ENCODE measurements at places on chromosomes 16 and 17.
A peak's percentile ranks its signal among the peaks of the same experiment; 100 is the strongest.

GRCh38 chr17:50218071-50218759 lies 16.8 kb upstream of the COL1A1 start:
- DNase-seq: no peak

GRCh38 chr17:81807210-81807719 lies 3.3 kb downstream of the GCGR start:
- DNase-seq: no peak

DNA sequence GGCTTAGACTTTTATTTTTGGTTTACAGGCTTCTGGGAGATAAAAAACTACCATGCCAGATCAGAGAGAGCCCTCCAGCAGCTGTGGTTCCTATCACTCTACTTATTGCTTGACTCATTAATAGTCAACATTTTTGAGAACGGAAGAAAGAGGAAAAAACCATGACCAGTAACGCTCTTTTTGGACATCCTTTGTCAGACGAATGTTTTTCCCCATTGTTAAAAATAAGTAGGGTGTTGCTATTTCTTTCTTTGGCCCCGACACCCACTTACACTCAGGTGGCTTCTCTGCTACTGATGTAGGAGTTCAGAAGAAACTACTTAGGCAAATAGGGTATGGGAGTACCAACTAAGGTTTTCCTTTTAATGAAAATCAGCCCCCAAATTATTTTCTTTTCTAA lies 27.5 kb downstream of the TVP23A start:
- DNase-seq: no peak

GRCh38 chr16:4915226-4915761 lies 21.7 kb downstream of the PPL start:
- no peak for DNase-seq

- no peak for DNase-seq
Measured at GRCh38 chr16:48734220-48734619, 124.2 kb upstream of the N4BP1 start.

DNA sequence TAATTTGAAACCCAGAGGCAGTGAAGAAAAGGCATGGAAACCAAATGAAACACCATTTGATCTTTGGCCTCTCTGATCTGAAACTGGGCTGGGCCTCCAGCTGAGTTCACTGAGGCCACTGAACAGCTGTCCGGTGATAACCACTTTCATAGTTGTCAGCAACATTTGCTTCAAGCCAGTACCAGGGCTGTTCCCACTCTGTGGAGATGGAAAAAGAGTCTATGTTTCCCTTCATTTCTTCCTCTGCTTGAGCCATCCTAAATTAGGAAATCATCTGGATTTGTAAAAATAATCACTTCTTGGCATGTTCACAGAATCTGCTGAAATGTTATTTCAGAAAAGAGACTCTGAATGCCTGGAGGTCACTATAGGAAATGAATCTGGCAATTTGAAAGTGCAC lies 119.3 kb downstream of the STX8 start:
- no peak for DNase-seq

GRCh38 chr17:73311781-73312641 lies at the start of gene CDC42EP4:
TSS of gene CDC42EP4 (minus strand) at chr17:73312001. CDS start at chr17:73286500, 25,501 bp downstream.
- DNase-seq: peak; percentile 96

DNA sequence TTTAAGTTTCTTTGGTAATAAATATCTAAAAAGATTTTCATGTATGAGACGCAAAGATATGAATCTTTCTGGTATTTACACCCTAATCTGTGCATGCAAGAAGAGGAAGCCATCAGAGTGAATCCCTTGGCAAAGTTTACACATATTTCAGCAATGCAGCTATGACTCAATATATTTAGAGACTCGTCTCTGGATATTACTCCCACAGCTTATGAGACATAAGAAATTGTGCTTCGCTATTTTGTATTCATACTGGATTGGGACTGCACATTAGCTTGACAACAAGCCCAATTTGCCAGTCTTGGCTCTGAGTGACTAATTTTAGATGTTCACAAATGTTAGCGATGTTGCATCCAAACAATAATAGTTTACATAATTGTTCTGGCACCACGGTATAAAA lies 532.0 kb downstream of the CDH11 start:
- DNase-seq: no peak

DNA sequence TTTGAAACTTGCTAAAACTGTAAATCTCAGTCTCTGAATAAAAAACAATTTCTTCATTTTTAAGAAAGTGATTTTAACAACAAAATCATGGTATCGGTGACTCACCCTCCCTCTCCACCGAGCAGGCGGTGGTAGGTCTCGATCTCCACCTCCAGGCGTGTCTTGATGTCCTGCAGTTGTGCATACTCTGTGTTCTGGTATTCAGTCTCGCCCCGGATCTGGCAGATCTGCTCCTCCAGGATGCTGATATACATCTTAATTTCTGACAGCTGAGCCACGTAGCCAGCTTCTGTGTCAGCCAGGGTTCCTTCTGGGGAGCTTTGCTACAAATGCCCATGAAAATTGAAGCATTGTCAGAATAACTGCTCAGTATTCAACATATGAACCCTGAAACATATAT lies 15.4 kb upstream of the KRT24 start:
- DNase-seq: no peak

GRCh38 chr17:33816842-33817617 lies 438.1 kb upstream of the CCL2 start:
- DNase-seq: no peak

GRCh38 chr17:39662551-39663339 lies 2.4 kb upstream of the TCAP start:
- DNase-seq: peak; percentile 41

DNA sequence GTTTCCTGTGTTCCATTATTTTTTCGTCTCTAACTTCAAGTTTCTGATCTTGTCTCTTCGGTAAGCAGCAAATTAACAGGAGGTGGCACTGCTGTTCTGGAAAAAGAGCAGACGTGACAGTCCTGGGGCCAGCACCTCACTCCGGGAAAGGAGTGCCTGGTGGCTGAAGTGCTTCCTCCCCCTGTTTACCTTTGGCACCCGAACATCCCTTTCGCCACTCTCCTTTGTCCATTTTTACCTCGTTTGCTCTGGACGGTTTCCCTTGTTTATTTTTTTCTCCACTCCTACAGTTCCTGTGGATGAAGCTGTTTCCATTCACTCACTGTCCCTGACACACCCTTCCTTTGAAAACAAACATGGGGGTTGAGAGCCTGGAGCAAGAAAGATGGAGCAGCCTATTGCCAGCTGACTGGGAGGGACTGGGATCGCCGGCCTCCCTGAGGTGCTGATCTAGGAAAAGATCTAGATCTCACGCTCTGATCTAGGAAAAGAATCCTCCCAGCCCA lies 12.6 kb downstream of the SAP30BP start:
- peak; percentile 79 for DNase-seq

DNA sequence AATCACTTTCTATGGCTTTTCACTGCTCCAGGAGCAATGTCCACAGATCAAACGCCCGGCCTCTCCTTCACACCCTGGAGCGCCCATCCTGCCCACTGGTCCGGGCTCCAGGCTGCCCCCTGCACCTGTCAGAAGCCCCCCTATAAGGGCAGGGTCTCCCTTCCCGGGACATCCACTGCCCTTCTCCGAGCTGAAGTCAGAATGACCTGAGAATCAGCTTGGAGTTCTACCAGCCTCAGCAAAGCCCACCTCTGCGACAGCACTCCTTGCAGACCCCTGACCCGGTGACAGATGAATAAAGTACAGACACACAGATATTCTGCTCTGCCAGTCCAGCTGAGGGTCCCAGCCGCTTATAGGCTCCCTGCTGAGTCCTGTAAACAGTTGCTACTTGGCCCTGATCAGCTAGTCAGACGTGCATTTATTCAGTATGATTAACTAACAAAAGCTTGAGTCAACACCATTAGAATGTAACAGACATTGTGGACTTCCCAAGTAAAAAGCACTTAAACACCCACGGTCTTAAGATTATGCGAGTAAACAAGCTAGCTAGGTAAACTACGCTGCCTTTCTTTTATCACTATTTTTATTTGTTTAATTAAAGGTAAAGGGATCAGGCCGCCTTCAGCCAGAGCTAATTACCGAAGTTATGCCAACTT lies 4.8 kb downstream of the SLC7A5 start:
- peak; percentile 44 for DNase-seq

GRCh38 chr17:31738996-31739699 lies 119.9 kb downstream of the COPRS start:
- DNase-seq: no peak

GRCh38 chr17:962670-963069 lies 16.9 kb downstream of the NXN start:
- no peak for DNase-seq

GRCh38 chr16:13931845-13932244 lies 11.9 kb downstream of the ERCC4 start:
- no peak for DNase-seq

GRCh38 chr16:81995651-81996050 lies 15.6 kb downstream of the SDR42E1 start:
- DNase-seq: no peak

DNA sequence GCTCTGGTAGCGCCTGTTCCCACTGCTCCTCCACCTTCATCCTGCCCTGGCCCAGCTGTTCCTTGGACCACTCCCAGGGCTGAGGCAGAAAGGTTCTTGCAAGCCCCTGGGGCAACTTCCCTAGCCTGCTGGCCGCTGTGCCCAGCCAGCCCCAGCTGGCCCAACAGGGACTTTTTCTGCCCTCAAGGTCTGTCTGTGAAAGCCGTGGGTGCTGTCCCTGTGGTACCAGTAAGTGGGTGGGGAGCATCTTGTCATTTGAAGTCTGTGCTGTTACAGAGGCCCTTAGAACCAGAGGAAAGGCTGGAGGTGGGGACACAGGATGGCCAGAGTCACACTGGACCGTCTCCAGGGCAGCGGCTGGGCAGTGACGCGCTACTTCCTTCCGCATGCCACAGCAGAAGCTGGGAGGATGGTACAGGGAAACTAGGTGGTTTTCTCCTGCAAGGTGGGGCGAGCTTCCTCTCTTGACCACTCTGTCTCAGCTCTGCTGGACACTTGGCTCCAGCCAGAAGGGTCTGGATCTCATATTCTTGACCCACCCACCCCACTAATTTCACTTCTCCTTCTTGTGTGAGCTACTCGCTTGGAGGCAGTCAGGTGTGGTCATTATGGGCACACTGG lies 87.8 kb downstream of the PLCG2 start:
- peak; percentile 77 for DNase-seq

GRCh38 chr16:79628501-79628975 lies 28.0 kb upstream of the MAF start:
- DNase-seq: no peak

DNA sequence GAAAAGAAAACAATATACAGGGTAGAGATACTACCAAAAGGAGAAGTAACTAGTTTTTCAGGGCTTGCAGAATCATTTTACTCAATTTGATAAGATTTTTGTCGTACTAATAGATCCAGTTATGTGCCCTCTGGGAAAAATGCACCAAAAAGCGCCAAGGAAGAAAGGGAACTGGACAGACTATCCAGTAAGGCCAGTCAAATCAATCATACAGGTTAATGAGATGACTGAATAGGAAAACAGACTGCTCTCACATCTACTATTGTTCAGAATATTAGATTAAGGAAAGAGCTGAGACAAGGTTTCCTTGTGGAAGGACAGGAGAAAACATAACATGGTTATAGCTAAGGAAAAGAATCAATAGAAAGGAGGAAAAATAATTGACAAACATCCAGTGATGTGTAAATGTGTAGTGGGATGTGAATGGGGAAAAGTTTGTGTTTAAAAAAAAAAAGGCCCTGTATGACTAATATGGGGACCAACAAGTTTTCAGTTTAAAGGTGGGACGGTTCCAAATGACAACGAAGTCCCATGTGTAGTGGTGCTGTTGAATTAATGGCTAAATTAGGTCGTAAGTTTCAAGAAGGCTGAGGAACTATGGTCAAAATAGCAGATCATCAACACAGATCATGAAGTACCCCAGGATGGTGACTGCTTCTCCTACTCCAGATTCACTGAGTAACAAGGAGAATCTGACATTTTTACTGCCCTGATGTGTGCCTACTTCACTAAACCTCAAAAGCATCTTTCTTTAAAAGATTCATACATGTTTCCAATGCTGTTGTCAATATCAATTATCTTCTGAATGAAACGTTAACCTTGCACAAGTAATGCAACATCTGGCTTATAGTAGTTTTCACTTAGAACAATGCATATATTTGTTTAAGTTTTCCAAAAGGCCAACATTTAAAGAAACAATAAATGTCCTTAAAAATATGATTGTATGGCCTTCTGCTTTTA lies 40.7 kb downstream of the BRIP1 start:
- DNase-seq: no peak

DNA sequence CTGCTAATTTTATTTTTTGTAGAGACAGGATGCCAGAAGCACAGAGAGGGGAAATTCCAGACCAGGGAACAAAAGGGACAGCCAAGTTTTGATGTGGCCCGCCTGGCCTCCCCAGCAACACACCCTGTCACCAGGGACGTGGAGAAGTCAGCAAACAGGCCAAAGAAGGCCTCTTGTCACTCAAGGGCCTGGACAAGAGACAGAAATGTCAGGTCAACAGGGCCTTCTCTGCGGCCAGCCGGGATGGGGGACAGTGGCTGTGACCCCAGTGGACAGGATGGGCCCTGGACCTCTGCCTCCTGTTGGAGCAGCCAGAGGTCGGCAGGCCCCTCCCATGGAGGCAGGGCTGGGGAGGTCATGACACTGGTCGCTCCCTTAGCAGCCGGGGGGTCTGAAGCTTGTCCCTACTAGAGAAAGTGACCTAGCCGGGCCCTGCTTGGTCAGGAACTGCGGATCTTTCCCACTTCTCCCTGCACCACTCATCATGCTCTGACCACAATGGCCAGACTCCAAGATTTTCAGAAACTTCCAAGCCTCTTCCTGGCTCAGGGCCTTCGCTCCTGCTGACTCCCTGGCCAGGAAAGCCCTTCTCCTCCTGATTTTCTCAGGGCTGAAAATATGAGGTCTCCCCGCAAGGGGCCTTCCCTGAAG lies 9.2 kb upstream of the TVP23A start:
- DNase-seq: no peak

GRCh38 chr17:6683730-6684459 lies 29.3 kb downstream of the SLC13A5 start:
- no peak for DNase-seq

DNA sequence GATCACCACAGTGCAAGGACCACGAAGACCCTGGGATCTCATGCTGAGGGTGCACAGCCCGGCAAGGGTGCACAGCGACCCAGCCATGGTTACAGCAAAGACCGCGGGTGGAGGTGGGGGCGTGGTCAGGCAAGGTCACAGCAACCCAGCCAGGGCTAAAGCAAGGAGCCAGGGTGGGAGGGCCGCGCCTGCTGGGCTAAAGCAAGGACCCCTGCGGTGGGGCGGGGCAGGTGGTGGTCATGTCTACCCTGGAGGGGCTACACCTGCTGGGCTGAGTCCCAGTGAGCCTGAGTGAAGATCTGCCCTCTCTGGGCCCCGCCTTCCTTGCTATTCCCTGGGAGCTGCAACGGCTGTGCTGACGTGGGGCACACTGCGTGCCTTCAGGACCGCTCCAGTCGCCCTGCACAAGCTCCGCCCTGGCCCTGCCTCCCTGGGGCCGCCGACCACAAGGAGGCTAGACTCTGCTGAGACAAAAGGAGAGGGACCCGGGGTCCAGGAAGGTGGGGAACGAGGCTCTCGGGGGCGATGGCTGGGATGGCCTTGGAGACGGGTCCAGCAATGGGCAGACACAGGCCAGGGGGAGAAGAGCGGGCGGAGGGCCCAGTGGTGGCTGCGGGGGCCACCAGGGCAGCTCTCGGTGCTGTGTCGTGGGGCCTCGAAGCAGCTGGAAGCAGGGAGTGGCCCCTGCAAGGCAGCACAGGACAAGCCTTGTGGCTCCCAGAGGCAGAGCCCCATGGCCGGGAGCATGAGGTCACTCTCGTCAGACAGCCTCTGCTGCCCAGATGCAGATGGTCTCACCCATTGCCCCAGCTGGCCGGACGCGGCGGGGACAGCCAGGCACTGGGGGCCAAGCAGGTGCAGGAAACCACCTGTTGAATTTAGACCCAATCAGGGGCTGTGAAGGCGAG lies 52.8 kb downstream of the CBFA2T3 start:
- DNase-seq: no peak

GRCh38 chr17:20852239-20852989 lies 190.4 kb downstream of the USP22 start:
- DNase-seq: no peak

Measured in HT-29 (cell line).